Activated CD4-positive, CD25-positive, alpha-beta regulatory T cell treated with anti-CD3 and anti-CD28 coated beads, Interleukin-2, amount 50 U/mL, for 16 hours (primary cell): ENCODE measurements at places on chromosomes 16 and 17.

DNA sequence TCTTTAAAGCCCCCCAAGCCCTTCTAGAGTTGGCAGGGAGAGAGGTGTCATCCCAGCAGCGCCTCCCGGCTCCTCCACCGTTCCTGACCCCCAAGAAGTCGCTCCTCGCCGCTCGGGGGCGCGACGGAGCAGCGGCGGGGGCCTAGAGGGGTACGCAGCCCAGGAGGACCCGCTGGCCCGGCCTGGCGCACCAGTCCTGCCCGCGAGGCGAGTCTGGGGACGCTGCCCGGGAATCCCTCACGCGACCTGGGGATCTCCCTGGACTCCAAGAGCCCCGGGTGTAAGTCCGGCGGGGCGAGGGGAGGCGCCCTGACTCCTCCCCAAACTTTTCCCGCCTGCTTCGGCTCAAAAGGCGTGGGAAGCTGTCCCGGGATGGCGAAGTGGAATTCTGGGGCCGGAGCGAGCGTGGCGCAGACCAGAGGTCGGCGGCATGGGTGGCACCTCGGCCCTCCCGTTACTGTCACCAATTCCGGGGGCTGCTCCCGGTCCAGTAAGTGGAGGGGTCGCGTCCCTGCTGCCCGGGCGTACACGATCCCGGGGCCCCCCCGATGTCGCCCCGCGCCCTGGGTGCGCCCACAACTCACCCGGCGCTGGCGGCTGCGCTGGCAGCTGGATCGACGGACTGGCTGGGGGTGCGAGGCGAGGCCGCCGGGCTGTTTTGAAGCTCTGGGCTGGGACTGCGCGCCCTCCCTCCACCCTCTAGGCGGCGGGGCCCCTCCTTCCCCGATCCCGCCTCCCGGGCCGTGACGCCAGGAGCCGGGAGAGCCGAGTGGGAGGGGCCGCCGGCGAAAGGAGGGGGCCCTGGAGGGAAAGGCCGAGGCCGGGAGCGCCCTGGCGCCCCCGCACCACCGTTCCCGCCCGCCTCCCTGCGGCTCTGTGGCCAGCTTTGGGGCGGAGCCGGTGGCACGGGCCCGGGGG lies at the start of gene EMP2:
Gene EMP2 (minus strand): TSS at position 634 of the 918 bp plus-strand sequence. CDS start 32,981 bp downstream, outside the sequence.
- no peak for DNase-seq

DNA sequence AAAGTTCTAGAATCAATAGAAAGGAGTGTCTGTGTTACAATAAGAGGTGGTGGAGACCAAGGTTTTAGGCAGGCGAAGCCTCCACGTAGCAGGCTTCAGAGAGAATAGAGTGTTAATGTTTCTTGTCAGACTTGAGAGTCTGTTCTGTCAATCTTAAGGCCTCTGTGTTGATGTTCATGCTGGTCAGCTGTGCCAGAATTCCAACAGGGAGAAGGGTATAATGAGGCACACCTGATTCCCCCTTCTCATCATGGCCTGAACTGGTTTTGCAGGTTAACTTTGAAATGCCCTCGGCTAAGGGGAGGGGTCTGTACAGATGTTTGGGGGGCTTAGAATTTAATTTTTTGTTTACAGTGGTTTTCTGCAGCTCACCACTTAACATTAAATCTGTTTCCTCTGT lies 46.0 kb downstream of the RNF112 start:
- no peak for DNase-seq

GRCh38 chr17:21034340-21035235 lies 8.2 kb downstream of the USP22 start:
- DNase-seq, result no peak

- DNase-seq, result no peak
Measured at GRCh38 chr17:73058022-73058421, 34.5 kb downstream of the SLC39A11 start.

DNA sequence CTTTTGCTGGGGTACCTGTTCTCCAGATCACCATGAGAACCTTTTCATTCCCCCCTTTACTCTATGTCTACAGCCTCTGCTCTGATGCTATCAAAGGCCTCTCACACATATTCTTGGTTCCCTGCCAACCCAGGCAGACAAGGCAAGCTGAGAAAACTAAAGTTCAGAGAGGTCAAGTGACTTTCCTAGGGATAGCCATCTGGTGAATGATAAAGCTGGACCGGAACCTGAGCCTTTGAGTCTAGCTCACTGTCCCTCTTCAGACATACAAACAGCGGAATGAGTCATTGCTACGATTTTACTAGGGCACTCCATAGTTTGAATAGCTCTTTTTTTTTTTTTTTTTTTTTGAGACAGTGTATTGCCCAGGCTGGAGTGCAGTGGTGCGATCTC lies 73.3 kb downstream of the XYLT1 start:
- no peak for DNase-seq

GRCh38 chr17:58268326-58268725 lies 12.4 kb downstream of the MPO start:
- no peak for DNase-seq

DNA sequence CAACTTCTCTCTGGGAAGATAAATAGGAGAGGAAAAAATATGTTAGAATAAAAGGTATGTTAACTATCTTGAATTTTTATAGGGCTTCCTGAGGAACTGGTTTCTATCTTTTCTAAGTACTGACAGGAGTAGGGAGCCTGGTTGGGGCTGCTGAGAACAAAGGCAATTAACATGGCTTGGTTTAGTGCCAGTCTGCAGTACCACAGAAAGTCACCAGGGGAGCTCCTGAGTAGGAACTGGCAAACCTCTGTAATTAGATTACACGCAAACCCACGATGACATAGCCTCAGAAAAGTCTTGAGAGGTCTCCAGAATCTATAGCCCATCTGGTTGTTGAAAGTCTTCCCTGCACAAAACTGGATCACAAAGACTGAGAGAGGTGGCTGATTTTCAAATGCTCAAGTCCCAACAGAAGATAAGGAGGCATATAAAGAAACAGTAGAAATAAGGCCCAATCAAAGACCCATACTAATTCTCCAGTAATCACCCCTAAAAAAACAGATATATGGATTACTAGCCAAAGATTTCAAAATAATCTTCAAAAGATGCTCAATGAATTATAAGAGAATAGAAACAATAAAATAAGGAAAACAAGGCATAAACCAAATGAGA lies 11.7 kb upstream of the CNTNAP4 start:
- no peak for DNase-seq

DNA sequence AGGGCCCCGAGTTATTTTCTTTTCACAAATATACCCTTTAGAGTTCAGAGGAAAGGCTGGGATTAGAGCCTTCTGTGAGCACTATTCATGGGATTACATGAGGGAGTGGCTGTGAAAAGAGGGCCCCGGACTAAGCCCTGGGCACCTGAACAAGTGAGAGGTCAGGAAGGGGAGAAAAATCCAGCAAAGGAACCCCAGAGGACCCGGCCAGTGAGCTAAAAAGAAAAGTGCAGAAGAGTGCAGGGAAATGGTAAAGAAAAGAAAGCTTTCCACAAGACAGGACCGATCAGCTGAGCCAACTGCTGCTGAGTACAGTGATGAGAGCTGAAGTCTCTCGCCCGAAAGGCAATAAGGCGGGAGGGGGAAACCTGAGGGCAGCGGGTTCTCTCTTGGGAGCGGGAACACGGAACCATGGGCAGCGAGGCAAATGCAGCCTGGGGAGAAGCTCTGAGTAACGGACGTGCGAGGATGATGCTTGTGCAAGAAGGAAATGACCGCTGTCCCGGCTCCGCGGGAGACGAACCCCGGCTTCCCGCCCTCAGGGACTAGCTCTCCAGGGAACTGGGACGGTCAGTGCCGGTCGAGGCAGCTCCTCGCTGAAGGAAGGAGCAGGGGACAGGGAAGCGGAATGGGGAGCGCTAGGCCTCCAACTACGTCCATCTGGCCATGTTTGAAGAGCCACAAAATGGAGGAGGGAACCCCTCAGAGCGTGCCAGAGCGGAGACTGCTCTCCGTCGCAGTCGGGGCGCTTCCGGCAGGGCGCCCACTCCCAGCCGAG lies 665 bp upstream of the ALDH3A2 start:
- DNase-seq, result no peak

DNA sequence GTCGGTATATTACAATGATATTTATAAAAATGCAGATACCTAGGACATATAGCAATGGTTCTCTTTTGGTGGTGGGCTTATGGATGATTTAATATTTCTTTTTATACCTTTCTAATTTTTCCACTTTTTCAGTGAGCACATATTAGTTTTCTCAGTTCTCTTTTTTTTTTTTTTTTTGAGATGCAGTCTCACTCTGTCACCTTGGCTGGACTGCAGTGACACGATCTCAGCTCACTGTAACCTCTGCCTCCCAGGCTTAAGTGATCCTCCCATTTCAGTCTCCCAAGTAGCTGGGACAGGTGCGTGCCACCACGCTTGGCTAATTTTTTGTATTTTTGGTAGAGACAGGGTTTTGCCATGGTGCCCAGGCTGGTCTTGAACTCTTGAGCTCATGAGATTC lies 15.1 kb downstream of the MAP3K14 start:
- DNase-seq, result no peak

GRCh38 chr16:75120253-75120652 lies 3.7 kb upstream of the LDHD start:
- DNase-seq, result no peak
